ENCODE measurements at places on chromosomes 4 and X.

- no peak for DNase-seq
Measured at GRCh38 chr4:2390146-2390545, 28.3 kb downstream of the ZFYVE28 start.

DNA sequence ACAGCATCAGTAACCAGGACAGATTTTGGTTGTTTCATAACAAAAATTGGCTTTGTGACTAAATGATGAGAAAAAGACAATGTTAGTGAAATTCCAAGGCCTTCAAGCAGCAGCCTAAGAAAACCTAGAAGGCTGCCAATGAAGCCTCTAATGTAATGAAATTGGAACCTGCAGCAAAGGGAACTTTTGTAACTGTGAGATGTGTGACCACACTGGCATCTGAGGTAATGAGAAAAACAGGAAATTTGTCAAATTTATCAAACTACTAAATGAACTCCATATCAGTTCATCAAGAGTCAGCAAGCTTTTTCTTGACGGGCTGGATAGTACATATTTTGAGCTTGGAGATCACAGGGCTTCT, 30.4 kb upstream of the EMCN start:
- DNase-seq, result no peak

DNA sequence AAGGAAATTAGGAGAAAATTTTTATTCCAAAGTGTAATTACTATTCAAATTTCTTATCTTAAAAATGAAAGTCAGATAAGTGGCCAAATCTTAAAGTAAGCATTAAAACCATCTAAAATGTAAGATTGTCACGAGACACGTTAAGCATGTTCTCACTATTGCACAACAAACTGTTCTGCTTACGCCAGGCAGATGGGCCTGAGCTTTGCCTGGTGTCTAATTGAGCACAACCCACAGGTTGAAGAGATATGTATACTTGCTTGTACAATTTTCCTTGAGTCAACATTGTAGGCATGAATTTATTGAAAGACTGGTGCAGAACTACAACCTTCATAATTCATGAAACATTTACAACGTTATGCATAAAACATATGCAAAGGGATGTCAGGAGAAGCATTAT, 3.9 kb downstream of the RNF128 start:
- DNase-seq, result no peak

DNA sequence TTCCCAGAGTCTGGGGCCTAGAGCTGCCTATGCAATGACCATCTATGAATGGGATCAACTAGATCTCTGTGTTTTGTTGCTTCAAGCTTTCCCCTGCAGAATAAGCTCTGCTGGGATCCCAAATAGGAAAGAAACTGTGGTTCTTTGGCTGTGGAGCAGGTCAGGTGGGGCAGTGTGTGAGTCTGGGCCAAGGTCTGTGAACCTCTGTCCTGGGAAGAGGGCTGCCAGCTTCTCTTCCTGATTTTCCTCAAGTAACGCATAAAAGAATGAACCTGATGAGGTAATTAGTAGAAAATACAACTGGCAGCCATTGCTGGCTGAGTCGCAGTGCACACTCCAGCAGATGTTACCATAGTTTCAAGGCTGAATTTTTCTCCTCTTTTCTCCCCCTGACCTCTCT, 4.6 kb upstream of the PIN4 start:
- no peak for DNase-seq

DNA sequence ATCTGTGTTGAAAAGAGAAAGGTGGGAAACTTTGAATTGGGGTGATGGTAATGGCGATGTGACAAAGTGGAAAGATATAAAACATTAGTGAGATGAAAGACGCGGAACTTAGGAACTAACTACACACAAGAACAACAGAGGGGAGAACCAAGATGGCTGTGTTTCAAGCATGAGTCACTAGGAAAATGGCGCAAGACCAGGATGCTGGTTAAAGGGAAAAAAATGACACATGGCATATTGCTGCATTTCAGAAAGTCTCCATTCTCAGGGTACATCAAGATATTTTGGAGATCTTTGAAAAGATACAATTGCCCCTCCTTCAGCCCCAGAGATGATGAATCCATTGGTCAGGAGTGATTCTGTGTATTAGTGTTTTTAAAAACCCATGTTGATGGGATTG, 164.4 kb downstream of the FBXO8 start:
- DNase-seq, result no peak

GRCh38 chr4:17966312-17966711, 55.2 kb downstream of the LCORL start:
- no peak for DNase-seq

DNA sequence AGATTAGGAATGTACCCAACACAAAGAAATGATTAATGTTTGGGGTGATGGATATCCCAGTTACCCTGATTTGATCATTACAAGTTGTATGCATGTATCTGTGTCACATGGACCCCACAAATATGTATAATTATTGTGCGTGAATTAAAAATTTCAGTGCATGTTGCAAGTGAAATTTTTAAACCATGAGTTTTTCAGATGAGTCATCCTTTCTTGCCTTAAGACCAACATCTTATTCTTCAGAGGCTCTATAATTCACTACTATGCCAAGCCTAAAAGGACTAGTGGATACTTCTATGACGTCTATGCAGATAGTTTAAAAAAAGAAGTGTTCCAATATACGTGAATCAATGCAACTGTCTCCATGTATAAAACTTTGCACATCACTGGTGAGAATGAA, 113.0 kb upstream of the SH3RF1 start:
- no peak for DNase-seq

Data from thymus (tissue), 14 donors.